ENCODE measurements at places on chromosomes 6 and 20. TPM values are rescaled to one million over a fixed set of nuclear protein-coding genes. Genes with fewer than 3 reads are reported as not detected.

Gene SLC4A11
- total RNA-seq, result 46.1 TPM

Gene GLP1R
- not detected for total RNA-seq

Gene TNNC2
- 1.3 TPM for total RNA-seq

Gene TRIM31
- not detected for total RNA-seq

Gene BFSP1
- 13.8 TPM for total RNA-seq

Data from PC-9 (cell line).